ENCODE measurements at places on chromosomes 6 and 20.
A peak's percentile ranks its signal among the peaks of the same experiment; 100 is the strongest.

- DNase-seq: no peak
Measured at GRCh38 chr6:155782320-155782731, 326.7 kb upstream of the NOX3 start.

DNA sequence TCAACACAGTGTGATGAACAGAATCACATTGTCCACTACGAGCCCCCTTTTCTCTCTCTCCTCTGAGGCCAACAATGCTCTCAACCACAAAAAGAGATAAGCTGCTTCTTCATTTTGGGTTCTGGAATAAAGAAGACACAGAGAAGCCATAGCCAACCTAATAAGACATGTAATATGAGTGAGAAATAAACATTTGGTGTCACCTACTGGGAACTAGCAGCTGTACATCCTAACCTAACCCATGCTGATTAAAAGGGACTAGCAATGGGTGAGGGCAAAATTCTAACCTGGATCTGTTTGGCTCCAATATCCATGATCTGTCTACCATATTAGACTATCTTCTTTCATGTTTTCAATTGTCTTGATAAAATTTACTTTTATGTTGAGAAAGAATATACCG lies 369.1 kb upstream of the MARCKS start:
- no peak for DNase-seq

DNA sequence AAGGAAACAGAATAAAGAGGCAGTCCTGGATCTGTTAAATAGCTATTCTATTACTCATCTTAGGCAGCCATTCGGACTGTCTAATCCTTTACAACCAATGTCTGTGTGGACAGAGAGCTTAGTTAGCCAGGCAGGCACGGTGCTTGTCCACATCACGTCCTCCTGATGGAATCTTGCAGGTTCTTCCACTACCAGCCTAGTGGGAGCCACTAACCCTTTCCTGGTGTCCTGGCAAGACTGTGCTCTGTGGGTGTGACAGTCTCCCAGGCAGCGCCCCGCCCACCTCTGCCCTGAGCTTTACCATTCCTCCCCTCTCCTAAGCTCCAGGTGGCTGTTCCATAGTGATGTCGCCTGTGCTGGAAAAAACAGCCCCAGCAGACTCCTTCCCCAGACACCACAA lies 78.3 kb upstream of the CLDN20 start:
- no peak for DNase-seq

GRCh38 chr20:30376767-30377658 lies 880.5 kb upstream of the DEFB115 start:
- peak; percentile 92 for DNase-seq

- DNase-seq: no peak
Measured at GRCh38 chr6:151627689-151628444, 134.1 kb downstream of the CCDC170 start.

DNA sequence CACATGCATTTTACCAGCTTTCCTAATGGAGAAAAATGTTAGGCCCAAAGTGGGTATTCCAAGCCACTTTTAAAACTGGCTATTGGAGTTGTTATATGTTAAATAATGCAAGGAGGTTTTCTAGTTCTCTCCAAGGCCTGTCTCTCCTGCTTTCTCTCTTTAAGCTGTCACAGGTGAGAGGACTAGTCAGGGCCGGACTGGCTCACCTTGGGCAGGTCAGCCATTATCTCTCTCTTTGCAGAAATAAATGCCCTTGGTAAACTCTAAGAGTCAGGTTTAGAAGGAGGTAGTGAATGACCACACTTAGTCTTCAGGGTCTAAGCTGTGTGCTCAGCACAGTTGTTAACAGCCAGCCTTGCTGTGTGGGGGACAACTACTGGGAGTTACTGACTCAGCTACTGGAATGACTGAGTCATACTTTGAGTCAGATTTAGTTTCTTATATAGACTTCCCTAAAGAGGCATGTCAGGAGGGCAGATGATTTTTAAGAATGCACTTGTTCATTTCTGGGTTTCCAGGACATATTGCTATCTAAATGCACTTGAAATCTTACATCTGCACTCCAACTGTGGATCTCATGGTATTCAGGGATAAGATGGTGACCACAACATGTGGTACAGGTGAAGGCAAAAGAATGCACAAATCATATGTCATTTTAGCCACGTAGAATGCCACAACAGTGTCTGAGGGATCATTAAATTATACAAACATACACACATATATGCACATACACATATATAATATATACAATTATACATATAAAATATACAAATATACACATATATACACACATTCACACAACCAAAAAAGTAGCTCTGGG lies 719.4 kb downstream of the EPM2A start:
- no peak for DNase-seq

DNA sequence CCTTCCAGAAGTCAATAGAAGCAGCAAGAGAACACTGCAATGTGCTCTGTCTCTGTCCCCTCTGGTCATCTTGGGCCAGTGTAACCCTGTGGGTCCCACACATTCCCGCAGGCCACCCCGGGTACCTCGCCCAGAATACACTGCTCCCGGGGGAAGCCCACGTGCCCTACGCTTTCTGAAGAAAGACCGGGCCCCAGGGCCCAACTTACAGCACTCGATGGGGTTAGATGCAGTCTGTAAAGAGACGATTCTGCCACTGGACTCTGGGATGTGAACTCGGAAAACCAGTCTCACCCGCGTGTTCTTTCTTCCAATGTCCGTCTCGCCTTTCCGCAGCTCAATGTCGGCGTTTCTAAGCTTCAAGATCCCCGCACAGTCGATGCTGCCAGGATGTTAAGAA lies 68.7 kb downstream of the NFATC2 start:
- DNase-seq: no peak

GRCh38 chr6:100035873-100036653 lies 42.0 kb upstream of the MCHR2 start:
- no peak for DNase-seq

GRCh38 chr6:19394051-19394450 lies 443.1 kb upstream of the ID4 start:
- DNase-seq: no peak

DNA sequence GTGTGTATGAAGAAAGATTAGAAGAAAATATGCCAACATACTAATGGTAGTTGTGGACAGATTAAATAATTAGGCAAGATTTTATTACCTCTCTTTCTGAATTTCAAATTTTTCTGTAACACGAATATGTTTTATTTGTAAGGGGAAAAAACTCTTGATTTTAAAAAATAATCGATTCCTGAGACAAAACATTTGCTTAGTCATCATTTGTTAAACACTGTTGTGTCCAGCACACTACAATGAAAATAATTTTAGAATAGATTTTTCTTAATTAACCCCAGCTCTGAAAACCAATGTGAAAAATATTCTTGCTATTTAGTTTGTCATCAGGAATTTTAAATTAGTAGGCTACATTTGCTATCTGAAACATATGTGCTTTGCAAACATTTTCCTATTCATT lies 253.0 kb downstream of the TRDN start:
- no peak for DNase-seq

DNA sequence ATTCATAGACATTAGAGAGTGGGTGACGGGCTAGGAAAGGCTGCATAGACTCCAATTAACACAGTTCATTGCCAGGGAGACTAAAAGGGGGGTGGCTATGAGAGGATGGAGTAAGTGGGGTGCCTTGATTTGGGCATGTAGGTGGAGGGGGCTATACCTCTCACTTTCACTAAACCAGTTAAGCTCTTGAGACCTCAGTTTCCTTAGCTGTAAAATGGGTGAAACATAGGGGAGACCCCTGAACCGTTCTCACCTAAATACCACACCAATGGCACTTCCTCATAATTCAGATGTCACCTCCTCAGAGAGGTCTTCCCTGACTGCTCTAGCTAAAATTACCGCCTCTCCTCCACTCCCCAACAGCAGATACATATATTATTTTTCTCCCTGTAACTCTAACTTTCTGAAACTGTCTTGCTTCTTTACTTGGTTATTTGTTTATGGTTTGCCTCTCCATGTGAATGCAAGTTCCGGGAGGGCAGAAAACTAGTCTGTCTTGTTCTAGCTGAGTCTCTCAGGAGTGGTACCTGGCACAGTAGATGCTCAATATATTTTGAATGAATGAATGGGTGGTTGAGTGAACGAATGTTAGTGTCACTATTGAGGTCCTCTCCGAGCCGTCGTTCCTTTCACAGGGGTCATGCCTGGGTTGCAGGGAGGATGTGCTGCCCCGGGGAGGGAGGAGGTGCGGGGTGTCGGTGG lies 615 bp upstream of the EYA2 start:
- DNase-seq: no peak

- DNase-seq: no peak
Measured at GRCh38 chr20:24443436-24443835, 26.0 kb upstream of the SYNDIG1 start.

- no peak for DNase-seq
Measured at GRCh38 chr6:164151161-164152120, 736.9 kb downstream of the QKI start.

DNA sequence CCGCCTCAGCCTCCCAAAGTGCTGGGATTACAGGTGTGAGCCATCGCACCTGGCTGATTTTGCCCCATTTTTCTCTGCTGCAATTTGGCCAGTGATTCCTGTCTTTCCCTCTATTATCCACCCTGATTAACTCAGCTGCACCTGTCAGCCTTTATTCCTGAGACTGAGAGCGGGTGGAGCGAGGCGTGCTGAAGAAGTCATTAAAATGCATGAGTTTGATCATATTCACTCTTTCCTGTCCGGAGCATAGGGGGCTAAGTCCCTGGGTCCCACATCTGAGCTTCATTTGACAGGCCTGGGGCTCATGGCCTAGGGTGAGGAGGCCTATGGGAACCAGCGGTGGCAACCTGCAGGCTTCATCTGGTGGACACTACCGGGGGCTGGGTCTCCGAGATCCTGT lies 25.7 kb upstream of the CTNNBL1 start:
- no peak for DNase-seq

DNA sequence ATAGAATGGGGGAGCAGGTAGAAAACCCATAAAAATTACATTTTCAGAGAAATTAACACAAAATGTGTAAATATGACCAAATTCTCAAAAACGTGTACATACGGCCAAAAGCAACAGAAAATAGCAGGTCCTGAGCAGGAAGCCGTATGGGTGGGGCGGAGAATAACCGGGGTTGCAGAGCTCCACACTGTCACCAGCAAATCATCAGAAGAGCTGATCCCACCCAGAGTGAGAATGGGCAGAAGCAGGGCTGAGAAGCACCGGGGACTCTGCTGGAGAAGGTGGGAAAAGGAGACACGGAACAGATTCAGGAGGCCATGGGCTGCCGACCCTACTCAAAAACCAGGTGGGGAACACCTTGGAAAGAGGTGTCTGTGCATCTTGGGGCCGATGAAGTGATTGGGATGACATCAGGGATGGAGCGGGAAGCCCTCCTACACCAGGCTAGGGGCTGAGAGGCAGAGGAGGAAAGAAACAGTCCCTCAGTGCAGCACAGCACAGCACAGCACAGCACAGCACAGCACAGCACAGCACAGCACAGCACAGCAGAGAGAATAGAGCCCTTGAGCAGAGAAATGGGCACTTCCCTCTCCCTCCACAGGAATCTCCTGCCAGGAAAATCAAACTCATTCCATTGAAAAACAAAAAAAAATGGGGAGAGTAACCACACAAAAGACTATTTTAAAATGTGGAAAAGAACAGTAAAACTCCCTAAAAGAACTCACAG lies 22.3 kb downstream of the STX7 start:
- no peak for DNase-seq

DNA sequence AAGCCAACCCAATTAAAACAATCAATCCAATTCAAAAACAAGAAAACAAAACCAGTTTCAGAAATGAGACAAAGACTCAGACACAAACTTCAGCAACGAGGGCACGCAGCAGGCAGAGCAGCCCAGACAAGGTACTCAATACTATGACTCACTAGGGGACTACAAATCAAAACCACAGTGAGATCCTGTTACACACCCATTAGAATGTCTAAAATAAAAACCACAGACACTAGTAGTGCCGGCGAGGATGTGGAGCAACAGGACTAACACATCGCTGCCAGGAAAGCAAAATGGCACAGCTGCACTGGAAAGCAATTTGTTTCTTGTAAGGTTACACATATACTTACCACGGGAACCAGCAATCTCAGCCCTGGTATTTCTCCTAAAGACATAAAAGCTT lies 28.4 kb upstream of the MAS1L start:
- no peak for DNase-seq

GRCh38 chr20:64192406-64192805 lies 28.2 kb downstream of the MYT1 start:
- no peak for DNase-seq

DNA sequence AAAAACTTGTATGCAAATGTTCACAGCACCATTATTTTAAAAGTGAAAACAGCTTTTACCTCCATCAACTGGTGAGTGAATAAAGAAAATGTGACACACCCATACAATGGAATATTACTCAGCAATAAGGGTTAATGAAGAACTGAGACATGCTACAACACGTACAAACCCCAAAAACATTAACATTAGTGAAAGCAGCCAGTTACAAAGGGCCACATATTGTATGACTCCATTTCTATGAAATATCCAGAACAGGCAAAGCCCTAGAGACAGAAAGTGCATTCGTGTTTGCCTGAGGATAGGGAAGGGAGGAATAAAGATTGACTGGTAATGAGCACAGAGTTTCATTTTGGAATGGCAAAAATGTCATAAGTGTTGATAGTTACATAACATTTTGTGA lies 21.5 kb downstream of the EPM2A start:
- DNase-seq: no peak

DNA sequence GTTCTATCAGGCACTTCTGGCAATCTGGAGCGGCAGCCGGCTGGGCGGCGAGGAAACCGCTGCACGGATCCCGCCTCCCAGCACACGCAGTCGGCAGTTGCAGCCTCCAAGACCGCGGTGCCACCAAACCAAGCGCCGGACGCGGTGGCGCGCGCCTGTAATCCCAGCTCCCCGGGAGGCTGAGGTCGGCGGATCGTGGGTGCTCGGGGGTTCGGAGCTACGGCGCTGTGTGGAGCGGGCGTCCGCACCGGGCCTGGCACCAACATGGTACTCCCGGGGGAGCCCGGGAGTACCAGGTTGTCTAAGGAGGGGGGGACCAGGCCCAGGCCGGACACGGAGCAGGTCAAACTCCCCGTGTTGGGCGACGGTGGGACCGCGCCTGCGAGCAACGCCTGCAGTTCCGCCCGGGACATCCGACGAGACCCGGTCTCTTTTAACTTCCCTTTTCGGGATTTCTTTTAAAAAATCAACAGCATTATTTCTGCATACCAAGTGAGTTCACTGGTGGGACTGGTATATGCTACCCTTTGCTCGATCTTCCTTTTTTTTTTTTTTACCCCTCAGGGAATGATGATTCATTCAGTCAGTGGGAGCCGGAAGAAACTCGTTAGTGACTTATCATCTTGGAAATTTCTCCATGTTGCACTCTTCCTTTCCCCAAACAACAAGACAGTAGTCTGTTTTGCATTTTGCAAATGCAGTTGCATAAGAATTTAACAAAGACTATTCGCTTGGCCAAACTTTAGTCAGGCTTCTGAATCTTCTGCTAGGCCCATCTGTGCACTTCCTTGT lies 27.6 kb downstream of the ZNF311 start:
- DNase-seq: no peak

- no peak for DNase-seq
Measured at GRCh38 chr6:163381118-163381756, 33.3 kb upstream of the QKI start.

DNA sequence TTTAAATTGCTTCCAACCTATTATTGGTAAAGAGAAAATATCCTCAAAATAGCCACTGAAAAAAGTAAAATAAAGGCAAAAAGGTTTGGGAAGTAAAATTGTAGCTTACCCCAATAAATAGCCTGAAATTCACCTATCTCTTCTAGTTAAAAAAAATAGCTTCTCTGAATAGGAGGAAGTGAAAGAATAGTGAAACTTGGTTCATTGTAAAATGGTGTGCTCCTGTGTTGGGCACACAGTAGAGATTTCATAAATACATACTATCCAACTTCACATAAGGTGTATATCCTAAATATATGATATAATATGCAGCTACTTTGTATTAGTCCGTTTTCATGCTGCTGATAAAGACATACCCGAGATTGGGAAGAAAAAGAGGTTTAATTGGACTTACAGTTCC lies 45.3 kb downstream of the CDK19 start:
- no peak for DNase-seq

Measured in central memory CD8-positive, alpha-beta T cell (primary cell).